ENCODE measurements at places on chromosomes 6 and 20.

GRCh38 chr6:88168362-88168761 is 2.2 kb upstream of the CNR1 start:
- DNase-seq, result no peak

DNA sequence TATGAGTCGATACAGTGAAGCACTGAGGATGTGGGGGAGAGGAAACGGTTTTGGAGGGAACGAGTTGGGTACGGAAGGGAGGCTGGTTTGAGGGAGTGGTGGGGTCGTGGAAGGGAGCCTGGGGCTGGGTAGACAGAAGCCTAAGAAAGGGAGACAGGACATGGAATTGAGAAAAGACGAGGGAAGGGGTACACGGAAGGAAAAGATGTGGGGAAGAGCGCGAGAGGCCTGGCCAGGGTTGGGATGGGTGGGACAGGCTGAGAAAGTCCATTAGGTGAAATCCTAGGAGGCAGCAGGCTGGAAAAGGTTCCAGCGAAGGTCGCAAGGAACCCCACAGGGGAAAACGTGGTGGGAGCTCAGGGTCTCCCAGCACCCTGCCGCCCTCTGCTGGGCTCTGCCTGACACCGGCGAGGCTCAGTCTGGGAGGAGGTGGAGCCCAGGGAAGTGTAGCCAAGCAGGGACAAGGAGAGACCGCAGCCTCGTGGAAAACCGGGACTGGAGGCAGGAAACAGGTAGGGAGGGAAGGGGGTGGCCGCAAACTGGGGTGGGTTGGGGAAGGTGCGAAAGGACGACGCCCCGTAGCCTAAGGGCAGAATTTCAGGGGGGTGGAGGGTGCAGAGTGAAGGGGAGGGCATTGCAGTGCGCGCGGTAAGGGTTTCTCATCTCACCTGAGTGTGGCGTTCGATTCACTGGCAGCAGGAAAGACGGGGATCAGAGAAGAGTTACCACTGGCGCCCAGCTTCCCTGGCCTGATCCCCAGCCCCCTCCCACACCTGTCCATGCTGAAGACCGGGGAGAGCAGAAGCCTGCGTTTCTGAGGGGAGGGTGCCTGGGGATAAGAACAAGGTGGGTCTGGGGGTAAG is 4.3 kb downstream of the GABBR1 start:
- DNase-seq, result peak; percentile 82

DNA sequence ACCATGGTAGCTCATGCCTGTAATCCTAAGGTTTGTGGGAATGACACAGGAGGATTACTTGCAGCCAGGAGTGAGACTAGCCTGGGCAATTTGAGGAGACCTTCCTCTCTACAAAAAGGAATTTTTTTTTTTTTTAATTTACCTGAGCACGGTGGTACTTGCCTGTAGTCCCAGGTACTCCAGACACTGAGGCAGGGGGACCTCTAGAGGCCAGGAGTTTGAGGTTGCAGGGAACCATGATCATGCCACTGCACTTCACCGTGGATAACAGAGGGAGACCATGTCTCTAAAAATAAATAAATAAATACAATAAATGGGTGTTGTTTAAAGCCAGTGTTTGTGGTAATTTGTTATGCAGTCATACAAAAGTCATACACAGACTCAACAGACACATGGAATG is 2.4 kb upstream of the HLA-F start:
- no peak for DNase-seq

GRCh38 chr6:21781128-21781527 is 187.6 kb downstream of the SOX4 start:
- no peak for DNase-seq

GRCh38 chr6:135073756-135074393 is 19.3 kb upstream of the HBS1L start:
- DNase-seq, result peak; percentile 11

GRCh38 chr20:46701057-46701456 is 8.4 kb upstream of the SLC2A10 start:
- no peak for DNase-seq

GRCh38 chr6:56764081-56764566 is 121.4 kb upstream of the DST start:
- peak; percentile 45 for DNase-seq

DNA sequence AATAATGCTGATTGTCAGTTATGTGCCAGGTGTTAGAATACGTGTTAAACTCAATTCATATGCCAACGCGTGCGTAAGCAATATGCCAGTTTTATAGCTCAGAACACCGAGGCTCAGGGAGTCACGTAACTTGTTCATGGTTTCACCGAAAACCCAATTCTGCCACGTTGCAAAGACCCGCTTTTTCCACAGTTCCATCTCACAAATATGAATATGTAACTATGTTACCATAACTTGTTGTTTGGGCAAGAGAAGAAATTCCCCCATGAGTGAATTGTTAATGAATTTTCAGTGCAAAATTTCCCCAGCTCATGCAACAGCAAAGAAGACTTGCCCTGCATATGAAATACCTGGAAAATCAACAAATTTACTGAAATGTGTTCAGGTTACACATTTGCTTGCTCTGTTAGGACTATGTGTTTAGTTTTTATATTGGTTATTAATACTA is 30.1 kb downstream of the SF3B5 start:
- peak; percentile 9 for DNase-seq

DNA sequence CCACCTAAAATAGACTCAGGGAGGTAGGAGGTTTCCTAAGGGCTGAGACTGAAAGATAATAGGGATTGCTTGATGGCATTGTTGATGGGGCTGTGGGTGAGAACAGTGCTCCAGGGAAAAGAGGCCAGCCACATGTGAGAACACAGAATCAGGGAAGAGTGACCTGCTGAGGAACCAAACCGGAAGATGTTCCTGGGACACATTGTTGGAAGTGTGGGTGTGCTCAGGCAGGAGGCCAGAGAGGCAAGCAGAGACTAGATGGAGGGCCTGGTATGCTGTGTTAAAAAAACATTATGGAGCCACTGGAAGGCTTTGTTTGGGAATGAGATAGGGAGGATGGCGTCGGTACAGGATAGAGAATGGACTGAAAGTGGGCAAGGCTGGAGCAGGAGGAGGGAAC is 23.3 kb downstream of the RNF144B start:
- no peak for DNase-seq

GRCh38 chr6:56400273-56400672 is 152.9 kb upstream of the COL21A1 start:
- DNase-seq, result no peak

- DNase-seq, result no peak
These were observed 397.7 kb upstream of the HS3ST5 start for GRCh38 chr6:114740547-114740946.

DNA sequence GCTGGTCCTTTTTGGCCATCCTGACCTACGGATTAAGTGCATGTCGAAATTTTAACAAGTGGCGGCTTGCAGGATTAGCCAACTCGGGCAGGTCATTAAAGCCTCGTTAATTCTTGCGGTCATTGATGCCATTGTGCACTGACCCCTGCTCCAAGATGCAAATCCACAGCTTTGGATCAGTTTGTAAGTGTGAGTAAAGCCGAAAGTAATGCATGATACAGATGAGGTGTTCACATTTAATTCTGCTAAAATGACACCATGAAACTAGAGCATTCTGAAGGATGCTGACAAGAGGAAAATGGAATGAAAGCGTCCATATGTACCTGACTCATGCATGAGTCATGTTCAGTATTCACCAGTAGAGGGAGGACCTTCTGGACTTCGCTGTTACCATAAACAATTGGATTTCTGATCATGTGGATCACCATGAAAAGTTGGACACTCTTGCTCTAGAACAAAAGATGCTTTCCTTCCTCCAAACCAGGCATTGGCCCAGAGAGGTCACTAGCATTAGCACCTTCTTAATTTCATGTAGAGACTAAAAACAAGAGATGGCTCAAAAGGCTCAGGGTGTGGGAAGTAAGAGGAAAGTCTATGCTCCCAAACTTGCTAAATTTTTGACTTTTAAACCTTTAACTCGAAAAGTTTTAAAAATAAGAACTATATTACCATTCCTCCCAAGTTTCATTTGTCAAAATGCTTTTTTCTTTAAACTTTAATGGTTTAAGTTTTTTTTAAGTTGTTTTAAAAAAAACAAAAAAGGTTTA is 48.0 kb downstream of the MUC22 start:
- peak; percentile 80 for DNase-seq

Data from endothelial cell of umbilical vein (primary cell).